ENCODE measurements at places on chromosomes 16 and 17.

- no peak overlapping the region for H3K27ac ChIP-seq
- H3K27me3 ChIP-seq: peaks cover 29% of the 10 kb centered on the region
- H3K36me3 ChIP-seq: no peaks in the 10 kb centered on the region
- peaks cover 18% of the 10 kb centered on the region for H3K4me1 ChIP-seq
Measured at GRCh38 chr17:6551356-6551755, 5.0 kb downstream of the PITPNM3 start.

- no peak overlapping the region for H3K4me3 ChIP-seq
- H3K27ac ChIP-seq: no peak overlapping the region
- H3K27me3 ChIP-seq: peaks cover 2% of the 10 kb centered on the region
- no peak for DNase-seq
- no peaks in the 10 kb centered on the region for H3K36me3 ChIP-seq
- no peaks in the 10 kb centered on the region for H3K4me1 ChIP-seq
Measured at GRCh38 chr16:77679901-77680300, 42.4 kb upstream of the NUDT7 start.

- no peak for DNase-seq
- no peak overlapping the region for H3K4me3 ChIP-seq
- H3K27me3 ChIP-seq: no peaks in the 10 kb centered on the region
- H3K27ac ChIP-seq: no peak overlapping the region
Measured at GRCh38 chr16:2450975-2451381, 8.9 kb upstream of the TEDC2 start.

DNA sequence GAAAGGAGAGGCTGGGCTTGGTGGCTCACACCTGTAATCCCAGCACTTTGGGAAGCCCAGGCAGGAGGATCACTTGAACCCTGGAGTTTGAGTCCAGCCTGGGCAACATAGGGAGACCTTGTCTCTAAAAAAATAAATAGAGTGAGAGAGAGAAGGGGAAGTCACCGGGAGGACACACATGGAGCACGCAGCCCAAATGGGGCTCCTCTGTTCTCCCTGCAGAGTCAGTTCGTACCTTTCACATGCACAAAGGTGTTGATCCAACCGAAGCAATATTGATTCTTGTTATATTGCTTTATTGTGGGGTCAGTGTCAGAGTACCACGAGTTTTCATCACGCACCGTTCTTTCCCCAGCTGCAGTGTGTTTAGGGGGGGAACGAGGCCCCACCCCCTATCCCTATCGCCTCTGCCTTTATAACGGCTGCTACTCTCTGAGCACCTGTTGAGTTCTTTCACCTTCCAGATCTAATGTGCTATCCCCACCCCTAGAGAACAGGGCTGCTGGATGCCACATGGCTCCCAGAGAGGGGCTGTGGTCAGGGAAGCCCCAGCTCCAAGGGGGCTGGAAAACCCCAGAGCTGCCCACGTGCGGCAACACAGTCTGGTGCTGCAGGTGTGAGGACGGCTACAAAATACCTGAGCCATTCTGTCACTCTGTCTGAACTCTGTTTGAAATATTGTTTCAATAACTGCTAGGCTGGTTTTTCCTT, 1.0 kb upstream of the TMEM235 start:
- H3K4me3 ChIP-seq: no peak overlapping the region
- H3K4me1 ChIP-seq: peaks cover 10% of the 10 kb centered on the region
- H3K36me3 ChIP-seq: no peaks in the 10 kb centered on the region
- DNase-seq: no peak
- H3K27me3 ChIP-seq: peaks cover 38% of the 10 kb centered on the region

DNA sequence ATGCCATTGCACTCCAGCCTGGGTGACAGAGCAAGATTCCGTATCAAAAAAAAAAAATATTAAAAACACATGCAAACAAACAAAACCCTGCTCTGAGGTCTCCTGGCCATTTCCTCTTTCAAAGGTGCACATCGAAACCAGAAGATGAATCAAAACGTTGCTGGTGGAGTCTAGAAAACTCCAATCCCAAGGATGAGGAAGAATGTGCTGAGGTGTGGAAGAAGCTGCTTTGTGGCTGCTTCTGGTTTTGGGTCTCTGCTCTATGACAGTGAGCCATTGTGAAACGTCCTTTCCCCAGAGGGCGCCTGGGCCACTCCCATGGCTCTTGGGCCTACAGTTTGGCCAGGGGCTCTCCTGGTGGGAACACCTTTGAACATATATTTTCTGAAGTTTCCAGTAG, 112.6 kb downstream of the IRF8 start:
- no peak overlapping the region for H3K27ac ChIP-seq
- DNase-seq: no peak

DNA sequence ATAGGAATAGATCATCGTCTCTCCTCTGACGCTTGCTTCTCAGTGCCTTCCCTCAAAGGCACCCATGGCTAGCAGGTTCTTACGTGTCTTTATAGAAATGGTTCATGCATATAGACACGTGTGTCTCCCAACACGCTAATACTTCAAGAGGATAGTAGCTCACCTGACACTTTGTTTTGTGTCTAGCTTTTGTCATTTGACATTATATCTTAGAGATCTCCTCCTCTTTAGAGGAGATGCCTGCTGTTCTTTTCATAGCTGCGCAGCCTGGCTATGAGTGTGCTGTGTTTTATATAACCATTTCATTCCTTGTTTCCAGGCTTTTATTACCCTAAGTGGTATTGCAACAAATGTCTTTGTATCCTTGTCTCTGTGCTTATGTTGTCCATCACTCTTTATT, 411.7 kb downstream of the CPPED1 start:
- no peak for DNase-seq
- no peak overlapping the region for H3K27ac ChIP-seq
- H3K36me3 ChIP-seq: no peaks in the 10 kb centered on the region
- no peak overlapping the region for H3K4me3 ChIP-seq
- no peaks in the 10 kb centered on the region for H3K27me3 ChIP-seq

GRCh38 chr17:48335858-48336500, 94.0 kb downstream of the SKAP1 start:
- peaks cover 9% of the 10 kb centered on the region for H3K4me1 ChIP-seq
- no peak overlapping the region for H3K4me3 ChIP-seq
- no peak overlapping the region for H3K27ac ChIP-seq
- no peak for DNase-seq

GRCh38 chr16:53614346-53614745, 89.3 kb downstream of the RPGRIP1L start:
- no peak for DNase-seq
- no peak overlapping the region for H3K27ac ChIP-seq
- H3K4me1 ChIP-seq: no peaks in the 10 kb centered on the region
- peaks cover 7% of the 10 kb centered on the region for H3K36me3 ChIP-seq
- H3K27me3 ChIP-seq: no peaks in the 10 kb centered on the region

DNA sequence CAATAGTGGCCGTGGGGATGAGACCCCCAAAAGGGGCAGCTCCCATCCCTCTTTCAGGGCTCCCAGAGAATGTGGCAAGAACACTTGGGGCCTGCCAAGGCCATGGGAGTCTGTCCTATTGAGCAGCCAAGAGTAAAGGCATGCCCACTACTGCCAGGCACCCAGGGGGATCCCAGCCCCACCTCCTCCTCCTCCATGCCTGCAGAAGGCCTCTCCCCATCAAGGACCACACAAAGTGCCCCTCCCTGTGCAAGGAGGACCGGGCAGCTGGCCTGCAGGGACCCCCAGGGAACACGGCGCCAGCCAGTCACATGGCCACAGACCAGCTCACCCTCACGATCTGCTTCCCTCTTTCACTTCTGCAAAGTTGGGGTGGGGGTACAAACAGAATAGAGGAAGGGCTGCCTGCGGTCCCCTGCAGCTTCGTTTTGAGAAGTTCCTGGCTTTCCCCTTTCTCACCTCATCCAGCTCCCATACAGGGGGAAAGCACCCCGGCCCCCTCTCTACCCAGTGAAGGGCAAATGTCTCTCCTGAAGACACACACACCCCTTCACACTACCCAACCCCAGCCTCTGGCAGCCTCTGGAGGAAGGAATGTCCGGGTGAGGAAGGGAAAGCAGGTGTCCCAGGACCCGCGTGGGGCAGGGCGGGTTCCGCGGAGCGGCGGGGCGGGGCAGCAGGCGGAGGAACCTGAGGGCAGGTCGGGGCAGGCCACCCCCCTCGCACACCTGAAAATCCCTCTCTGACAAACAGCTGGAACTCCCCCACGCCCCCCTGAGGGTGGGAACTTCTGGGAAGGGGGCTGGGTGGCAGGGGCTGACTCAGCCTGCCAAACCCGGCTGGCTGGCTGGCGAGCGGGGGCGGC, 2.0 kb downstream of the PPP1R9B start:
- peak overlapping the region; percentile 93 for H3K4me3 ChIP-seq
- H3K4me1 ChIP-seq: peaks cover 53% of the 10 kb centered on the region
- H3K27me3 ChIP-seq: no peaks in the 10 kb centered on the region
- H3K36me3 ChIP-seq: peaks cover 20% of the 10 kb centered on the region

DNA sequence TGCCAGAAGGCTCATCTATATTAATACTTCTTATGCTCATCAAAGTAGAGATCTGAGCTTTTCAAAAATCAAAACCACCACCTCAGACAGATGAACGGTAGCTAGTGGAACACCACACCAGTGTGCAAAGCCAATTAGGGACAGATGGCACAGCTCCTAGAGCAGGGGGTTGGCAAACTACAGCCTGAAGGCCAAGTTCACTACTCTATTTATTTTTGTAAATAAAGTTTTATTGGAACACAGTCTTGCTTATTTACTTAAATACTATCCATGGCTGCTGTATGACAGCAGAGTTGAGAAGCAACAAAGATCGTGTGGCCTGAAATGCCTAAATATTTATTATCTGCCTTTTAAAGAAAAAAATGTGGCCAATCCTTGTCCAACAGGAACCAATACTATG, 56.8 kb downstream of the AMFR start:
- no peak overlapping the region for H3K27ac ChIP-seq
- peaks cover 14% of the 10 kb centered on the region for H3K4me1 ChIP-seq
- H3K27me3 ChIP-seq: no peaks in the 10 kb centered on the region
- no peak for DNase-seq
- H3K4me3 ChIP-seq: no peak overlapping the region

- H3K36me3 ChIP-seq: peaks cover 16% of the 10 kb centered on the region
- peaks cover 64% of the 10 kb centered on the region for H3K4me1 ChIP-seq
- H3K27me3 ChIP-seq: no peaks in the 10 kb centered on the region
- H3K4me3 ChIP-seq: peak overlapping the region; percentile 57
Measured at GRCh38 chr17:59752446-59752845, 45.0 kb downstream of the VMP1 start.

DNA sequence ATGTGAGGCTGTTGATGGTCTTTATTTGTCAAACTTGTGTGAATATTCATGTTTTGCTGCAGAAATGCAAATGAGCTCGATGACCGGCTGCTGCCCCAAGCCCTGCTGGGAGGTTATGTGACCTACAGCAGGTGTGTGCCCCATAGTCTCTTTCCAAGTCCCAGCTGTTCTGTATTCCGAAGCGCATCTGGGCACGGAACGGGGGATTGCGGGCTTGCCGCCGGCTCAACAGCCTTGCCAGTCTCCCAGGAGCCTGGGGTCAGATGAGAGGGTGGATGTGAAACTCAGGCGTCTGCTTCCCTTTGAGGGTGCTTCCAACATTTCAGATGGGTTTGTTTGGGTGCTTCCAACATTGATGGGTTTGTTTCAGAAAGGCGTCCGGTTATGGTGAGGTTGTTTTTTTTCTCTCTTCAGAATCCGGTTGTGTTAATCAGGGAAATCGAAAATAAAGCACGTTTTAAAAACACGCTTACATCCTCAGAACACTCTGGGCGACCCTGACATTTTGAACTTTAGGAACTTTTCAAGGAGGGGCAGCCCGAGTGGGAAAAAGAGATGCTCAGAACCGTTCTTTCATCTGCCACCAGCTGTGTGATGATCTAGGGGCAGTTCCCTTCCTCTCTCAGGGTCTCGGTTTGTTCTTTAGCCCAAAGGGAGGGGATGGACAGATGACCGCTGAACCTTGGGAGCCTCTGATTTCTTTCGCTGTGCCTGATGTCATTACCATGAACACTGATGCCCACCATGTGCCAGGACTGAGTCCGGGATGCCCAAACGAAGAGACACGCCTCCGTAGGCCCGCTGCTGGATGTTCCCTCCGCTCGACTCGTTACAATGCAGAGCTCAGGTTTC, 47.8 kb upstream of the AMZ2 start:
- peaks cover 36% of the 10 kb centered on the region for H3K4me1 ChIP-seq
- H3K4me3 ChIP-seq: peak overlapping the region; percentile 69
- DNase-seq: no peak
- H3K27ac ChIP-seq: no peak overlapping the region
- H3K36me3 ChIP-seq: no peaks in the 10 kb centered on the region

DNA sequence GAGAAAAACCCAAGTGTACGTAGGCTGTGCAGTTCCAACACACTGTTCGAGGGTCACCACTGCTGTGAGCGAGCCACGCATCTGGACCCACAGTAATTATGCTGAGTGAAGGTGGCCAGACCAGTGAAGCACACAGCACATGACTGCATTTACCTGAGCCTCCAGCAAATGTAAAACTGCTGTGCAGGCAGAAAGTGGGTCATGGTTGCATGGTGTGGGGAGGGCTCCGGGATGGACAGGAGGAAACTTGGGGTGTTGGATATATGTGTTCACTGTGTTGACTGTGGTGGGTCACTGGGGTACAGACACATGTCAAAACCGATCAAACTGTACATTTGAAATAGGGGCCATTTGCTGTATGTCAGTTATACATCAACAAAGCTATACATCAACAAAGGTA, 78.7 kb upstream of the METRNL start:
- no peaks in the 10 kb centered on the region for H3K4me1 ChIP-seq
- H3K27me3 ChIP-seq: no peaks in the 10 kb centered on the region
- H3K27ac ChIP-seq: no peak overlapping the region
- no peak for DNase-seq
- no peak overlapping the region for H3K4me3 ChIP-seq
- peaks cover 23% of the 10 kb centered on the region for H3K36me3 ChIP-seq

- no peaks in the 10 kb centered on the region for H3K27me3 ChIP-seq
- H3K27ac ChIP-seq: no peak overlapping the region
- H3K4me1 ChIP-seq: peaks cover 3% of the 10 kb centered on the region
- no peak for DNase-seq
- H3K36me3 ChIP-seq: no peaks in the 10 kb centered on the region
Measured at GRCh38 chr16:58264007-58264406, 30.8 kb downstream of the PRSS54 start.

DNA sequence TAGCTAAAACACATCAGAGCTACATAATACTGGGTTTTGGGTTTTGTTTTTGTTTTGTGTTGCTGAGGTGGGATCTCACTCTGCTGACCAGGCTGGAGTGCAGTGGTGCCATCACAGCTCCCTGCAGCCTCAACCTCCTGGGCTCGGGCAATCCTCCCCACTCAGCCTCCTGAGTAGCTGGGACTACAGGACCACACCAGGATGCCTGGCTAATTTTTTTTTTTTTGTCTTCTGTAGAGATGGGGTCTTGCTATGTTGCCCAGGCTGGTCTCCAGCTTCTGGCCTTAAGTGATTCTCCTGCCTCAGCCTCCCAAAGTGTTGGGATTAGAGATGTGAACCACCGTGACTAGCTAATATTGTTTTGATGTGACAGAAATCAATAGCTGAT, 6.2 kb downstream of the MEAK7 start:
- peaks cover 2% of the 10 kb centered on the region for H3K4me1 ChIP-seq
- H3K27ac ChIP-seq: no peak overlapping the region
- H3K36me3 ChIP-seq: peaks cover 18% of the 10 kb centered on the region
- no peak overlapping the region for H3K4me3 ChIP-seq
- no peaks in the 10 kb centered on the region for H3K27me3 ChIP-seq

- H3K27ac ChIP-seq: no peak overlapping the region
- DNase-seq: peak; percentile 19
- H3K4me1 ChIP-seq: peaks cover 27% of the 10 kb centered on the region
- H3K27me3 ChIP-seq: no peaks in the 10 kb centered on the region
- peak overlapping the region; percentile 93 for H3K4me3 ChIP-seq
- H3K36me3 ChIP-seq: peaks cover 4% of the 10 kb centered on the region
Measured at GRCh38 chr17:3667366-3668278, 756 bp downstream of the TAX1BP3 start.

GRCh38 chr17:76642994-76643393, 563 bp downstream of the ST6GALNAC1 start:
- no peak for DNase-seq
- no peak overlapping the region for H3K4me3 ChIP-seq
- H3K27ac ChIP-seq: no peak overlapping the region
- peaks cover 12% of the 10 kb centered on the region for H3K4me1 ChIP-seq

- no peak for DNase-seq
- H3K4me3 ChIP-seq: no peak overlapping the region
- no peaks in the 10 kb centered on the region for H3K27me3 ChIP-seq
Measured at GRCh38 chr16:88881007-88881615, 14.7 kb upstream of the PABPN1L start.
